Caco-2 (cell line): ENCODE measurements at places on chromosomes 1 and 21.

DNA sequence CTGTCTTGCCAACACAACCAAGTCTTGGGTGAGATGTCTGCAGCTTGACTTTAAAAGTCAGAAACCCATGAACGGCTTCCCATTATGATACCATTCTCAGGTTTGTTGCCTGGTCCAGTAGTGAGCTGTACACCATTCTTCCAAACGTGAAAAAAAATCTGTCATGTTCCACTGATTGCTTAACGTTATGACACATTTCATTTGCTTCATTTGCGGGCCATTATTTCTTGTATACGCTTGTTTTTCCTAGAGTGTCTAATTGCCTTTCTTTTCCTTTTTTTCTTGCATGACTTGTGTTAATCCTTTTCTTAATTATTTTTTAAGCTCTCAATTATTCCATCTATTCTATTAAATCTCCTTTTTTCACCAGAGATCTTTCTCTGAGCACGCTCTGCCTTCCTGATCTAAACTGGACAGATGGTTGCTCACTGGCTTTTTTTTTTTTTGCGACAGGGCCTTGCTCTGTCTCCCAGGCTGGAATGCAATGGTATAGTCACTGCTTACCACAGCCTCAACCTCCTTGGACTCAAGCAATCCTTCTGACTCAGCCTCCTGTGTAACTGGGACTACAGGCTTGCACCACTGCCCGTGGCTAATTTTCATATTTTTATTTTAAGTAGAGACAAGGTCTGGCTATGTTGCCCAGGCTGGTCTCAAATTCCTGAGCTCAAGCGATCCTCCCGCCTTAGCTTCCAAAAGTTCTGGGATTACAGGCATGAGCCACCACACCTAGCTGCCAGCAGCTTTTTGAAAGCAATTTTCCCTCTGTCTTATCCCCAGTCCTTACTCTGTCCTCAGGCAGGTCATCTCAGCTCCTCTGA is 31.7 kb upstream of the CAMTA1 start:
- DNase-seq, result no peak

GRCh38 chr1:19651141-19651737 is 7.1 kb downstream of the NBL1 start:
- DNase-seq, result peak; percentile 47

DNA sequence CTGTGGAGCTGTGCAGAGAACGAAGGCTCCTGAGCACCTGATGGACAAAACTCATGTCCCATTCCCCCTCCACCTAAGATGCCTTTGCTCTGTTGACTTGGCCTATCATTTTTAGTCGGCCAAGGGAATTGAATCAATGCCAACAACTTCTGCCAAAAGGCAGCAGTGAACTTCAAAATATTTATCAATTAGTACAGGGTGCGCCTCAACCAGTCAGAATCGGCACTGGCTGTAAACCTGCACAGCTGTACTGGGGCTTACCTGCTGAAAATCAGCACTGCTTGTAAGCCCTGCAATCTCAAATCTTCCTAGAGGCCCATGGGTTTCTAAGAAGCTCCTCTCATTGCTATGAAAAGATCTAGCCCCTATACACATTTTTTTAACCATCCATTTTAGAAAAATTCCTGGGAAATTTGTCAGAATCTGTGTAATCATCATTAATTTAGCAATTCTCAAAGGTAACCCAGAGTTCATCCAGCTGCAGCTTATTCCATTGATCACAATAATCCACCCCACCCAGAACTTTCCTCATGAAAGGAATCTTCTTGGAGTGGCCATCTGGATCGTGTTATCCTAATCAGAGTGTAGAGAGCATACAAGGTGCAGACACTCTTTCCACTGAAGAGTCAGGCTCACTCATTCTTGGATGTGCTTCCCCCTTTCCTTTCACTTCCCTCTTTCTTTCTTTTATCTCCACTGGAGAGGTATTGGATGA is 40.2 kb downstream of the ADAMTS1 start:
- no peak for DNase-seq

DNA sequence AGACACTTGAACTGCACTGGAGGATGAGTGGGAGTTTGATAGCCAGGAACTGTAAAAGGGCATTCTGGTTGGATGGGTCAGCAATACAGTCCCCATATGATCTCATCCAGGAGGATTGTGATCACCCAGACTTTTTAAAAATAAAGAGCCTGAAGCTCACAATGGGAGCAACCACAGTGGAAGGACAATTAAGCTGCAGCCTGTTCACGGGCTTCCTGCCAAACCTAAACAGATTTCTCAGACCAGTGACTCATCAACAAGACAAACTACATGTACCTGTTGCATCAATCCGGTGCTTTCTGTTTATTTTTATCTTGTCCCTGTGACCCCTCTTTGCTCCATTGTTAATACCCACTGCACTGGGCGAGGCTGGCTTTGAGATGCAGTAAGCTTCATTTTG is 52.3 kb downstream of the PAPPA2 start:
- DNase-seq, result no peak

DNA sequence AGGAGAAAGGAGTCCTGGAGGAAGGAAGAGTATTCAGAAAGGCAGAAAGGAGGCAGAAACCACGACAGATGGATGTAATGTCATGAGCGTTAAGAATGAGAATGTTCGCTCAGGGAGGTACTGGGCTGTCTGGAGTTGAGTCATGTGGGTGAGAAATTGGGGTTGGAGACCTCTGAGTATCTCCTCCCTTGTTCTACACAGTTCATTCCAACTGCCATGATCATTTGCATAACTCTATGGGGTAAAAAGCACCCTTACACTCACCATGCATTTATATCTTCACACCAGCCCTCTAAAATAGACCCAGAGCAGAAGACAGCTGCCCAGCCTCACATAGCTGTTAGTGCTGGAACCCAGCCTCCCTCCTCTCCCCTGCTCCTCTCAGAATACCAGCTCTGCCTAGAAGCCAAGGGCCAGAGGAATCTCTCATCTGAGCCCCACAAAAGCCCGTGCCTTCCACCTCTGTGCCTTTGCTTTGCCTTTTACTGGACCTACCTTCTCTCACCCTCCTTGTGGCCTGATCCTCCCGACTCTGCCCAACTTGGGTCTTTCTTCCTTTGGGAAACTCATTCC is 85.2 kb downstream of the BEND5 start:
- no peak for DNase-seq

GRCh38 chr1:11730429-11730891 is 5.5 kb upstream of the AGTRAP start:
- DNase-seq, result no peak

DNA sequence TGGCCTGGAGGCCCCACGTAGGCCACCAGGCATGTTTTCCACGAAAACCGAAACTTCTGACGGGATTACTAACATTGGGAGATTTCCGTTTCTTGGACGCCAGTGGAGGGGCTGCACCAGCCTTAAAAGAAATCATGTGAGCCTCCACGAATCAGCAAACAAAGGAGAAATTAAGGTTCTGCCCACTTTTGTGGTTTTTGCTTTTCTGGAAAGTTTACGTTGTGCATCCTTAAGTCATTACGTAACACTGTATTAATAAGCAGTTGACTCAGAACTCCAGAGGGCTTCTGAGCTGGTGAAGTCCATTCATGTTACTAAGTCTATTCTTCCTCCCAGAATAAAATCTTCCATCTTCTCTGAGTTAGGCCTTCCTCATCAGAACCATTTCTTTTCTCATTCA is 168.5 kb downstream of the PSMG1 start:
- DNase-seq, result no peak

DNA sequence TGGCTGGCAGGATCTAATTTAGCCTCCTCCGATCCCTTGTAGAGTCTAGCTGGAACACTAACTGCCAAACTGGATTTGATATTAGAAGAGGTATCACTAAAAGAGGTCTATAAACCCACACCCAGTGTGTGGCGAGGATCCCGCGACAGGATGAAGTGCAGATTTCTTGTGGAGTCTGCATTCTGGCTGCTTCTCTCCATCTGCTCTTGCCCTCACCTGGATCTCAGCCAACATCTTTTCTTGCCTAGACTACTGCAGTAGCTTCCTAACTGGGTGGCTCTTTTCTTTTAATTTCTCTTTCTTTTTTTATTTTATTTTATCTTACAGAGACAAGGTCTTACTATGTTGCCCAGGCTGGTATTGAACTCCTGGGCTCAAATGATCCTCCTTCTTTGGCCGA is 48.9 kb upstream of the CAPZB start:
- DNase-seq, result no peak

DNA sequence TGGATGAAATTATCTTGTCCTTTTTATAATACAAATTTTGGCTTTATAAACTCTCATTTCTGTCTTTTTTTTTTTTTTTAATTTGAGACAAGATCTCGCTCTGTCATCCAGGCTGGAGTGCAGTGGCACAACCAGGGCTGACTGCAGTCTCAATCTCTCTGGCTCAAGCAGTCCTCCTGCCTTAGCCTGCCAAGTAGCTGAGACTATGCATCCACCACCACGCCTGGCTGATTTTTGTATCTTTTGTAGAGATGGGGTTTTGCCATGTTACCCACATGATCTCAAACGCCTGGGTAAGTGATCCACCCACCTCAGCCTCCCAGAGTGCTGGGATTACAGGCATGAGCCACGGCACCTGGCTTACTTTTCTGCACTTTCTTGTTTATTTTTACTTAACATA is 7.5 kb downstream of the TOR1AIP1 start:
- no peak for DNase-seq

DNA sequence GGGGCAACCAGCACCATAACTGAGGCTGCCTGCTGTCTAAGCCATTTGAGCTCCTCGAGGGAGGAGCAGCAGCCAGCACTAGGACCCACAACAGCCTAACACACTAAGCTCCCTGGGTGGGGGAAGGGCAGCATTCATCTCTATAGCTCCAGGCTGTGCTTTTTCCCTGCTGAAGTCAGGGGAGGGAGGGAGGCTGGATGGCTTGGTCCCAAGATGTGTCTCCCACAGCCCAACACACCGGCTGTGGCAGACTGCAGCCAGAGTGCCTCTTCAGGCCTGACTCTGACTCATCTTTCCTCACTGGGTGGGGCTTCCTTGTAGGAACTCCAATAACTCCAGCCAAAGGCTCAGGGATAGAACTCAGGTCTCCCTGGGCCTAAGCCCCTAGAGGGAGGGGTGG is 296.3 kb downstream of the PRDM2 start:
- no peak for DNase-seq

- no peak for DNase-seq
Measured at GRCh38 chr1:240254778-240255291, 163.2 kb downstream of the FMN2 start.

DNA sequence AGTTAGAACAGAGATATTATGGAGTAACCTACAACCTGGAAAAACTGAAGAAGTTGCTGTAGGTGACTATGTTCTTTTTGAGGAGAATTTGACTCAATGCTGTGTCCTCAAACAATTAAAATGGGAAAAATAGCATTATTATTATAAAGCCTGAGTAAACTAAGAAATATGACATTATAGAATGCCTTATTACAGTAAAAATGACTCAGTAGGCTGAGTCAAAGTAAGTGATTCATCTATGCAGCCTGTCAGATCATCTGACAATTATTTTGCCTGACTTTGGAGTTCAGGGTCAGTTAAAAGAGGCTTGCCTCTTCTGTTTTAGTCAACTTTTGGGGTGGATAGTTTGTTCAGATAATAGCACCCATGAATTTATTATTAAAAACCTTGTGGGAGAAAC is 150.8 kb upstream of the PTGFR start:
- no peak for DNase-seq

- DNase-seq, result no peak
Measured at GRCh38 chr1:185528084-185528676, 206.0 kb upstream of the HMCN1 start.

GRCh38 chr1:223216531-223217205 is 73.6 kb upstream of the TLR5 start:
- DNase-seq, result no peak

DNA sequence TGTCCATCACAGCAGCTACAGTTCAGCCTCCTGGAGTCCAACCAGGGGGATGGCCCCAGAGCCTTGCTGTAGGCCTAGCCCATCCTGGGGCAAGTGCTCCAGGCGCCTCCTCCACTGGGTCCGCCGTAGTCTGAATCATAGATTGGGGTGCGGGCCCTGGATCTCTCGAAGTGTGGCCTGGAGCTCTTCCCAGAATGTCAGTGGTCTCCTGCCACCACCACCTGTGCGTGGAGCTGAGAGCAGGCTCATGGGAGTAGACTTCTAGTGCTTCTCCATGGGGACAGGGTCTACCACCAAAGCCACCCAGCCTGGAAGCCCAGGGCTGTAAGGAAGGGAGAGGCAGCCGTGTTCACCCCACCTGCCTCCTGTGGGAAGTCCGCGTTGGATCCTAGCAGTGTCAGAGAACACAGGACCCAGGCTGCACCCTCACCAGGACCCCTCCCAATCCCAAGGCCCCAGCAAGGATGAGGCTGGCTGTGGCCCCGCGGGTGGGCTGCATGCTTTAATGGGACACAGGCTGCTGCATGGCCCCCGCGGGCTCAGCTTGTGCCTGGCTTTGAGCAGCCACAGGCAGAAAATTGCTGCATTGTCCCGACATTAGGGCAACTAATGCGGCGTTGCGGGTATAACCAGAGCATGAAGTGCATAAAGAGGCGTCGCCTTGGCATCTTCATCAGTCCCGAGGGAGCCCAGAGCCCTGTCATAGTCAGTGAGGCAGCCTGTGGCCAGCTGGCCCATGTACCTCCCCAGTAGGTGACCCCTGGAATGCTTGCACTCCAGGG is 735 bp upstream of the HES3 start:
- DNase-seq, result no peak

DNA sequence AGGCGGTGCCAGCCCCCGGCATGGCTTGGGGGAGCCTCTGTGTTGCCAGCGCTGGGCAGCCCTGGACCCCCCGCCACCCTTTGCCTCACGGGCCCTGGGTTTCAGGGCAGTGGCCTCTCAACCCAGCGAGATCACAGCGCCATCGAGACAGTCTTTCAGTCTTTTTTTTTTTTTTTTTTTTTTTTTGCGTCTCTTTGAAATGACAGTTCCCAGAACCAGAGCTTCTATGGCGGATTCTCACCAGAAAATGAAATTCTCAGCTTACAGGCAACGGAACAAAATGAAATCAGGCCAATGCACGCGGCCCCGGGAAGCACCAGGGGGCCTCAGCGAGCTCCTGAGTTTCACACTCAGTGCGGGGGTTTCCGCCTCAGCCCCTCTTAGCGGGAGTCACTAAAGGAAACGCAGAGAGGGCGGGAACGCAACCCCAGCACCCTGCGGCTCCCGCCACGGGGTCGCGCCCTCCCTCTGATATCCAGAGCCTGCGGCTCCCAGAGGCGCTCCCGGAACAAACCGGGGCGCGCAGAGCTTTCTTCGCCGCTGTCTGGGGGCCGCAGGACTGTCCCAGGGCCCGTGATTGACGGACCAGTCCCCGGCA is 8.0 kb upstream of the COL6A1 start:
- peak; percentile 75 for DNase-seq

GRCh38 chr1:219153723-219154122 is 20.0 kb upstream of the LYPLAL1 start:
- DNase-seq, result no peak

- DNase-seq, result no peak
Measured at GRCh38 chr1:209266590-209267205, 316.8 kb upstream of the CAMK1G start.

- no peak for DNase-seq
Measured at GRCh38 chr1:8370905-8371315, 53.0 kb downstream of the SLC45A1 start.

GRCh38 chr1:160844447-160845232 is 18.0 kb downstream of the CD244 start:
- DNase-seq, result no peak
